Foreskin keratinocyte (primary cell): ENCODE measurements at places on chromosomes 2 and 18. TPM values are rescaled to one million over a fixed set of nuclear protein-coding genes. Genes with fewer than 3 reads are reported as not detected.

Gene NR4A2
- 0.31 and 0.32 TPM in 2 replicates for total RNA-seq

Gene KLHL41
- 0.17 and 0.18 TPM in 2 replicates for total RNA-seq

Gene PDE1A
- 0.03 and 0.07 TPM in 2 replicates for total RNA-seq

Gene AQP12B
- not detected in 2 replicates for total RNA-seq

Gene NYAP2
- not detected in 2 replicates for total RNA-seq

Gene DIPK1C
- not detected in 2 replicates for total RNA-seq

Gene KIF5C
- total RNA-seq, result 0.07 and 0.11 TPM in 2 replicates

Gene DCC
- total RNA-seq, result not detected in 2 replicates

Gene KCNG2
- not detected in 2 replicates for total RNA-seq
